CD14-positive monocyte (primary cell): ENCODE measurements at places on chromosomes 6 and 20. TPM values are rescaled to one million over a fixed set of nuclear protein-coding genes. Genes with fewer than 3 reads are reported as not detected.

Gene HLA-DRB5
- polyA plus RNA-seq = 394 TPM

DNA sequence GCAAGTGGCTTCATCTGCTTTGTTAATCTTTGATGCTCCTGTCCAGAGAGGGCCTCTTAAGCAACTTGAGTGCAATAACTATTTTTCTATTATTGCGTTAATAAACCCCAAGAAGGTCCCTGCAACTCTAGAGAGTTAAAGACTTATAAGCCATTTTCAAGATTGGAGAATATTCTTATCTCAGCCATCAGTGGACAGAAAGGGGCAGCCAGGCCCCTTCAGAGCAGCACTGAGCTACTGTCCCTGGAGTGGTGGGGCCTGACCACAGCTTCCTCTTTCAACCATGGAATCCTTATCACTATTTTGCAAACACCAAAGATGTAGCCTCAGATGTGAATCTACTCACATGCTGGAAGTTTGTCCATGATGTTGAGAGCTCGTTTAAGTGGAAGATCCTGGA, 2.8 kb upstream of the MAS1L start:
- H3K36me3 ChIP-seq = no peaks in the 10 kb centered on the region
- H3K27ac ChIP-seq = no peak overlapping the region
- no peak for DNase-seq

Gene AAR2
- polyA plus RNA-seq = 45.2 TPM

Gene NTSR1
- polyA plus RNA-seq = 0.35 TPM
